ENCODE measurements at places on chromosomes 5 and 9. TPM values are rescaled to one million over a fixed set of nuclear protein-coding genes. Genes with fewer than 3 reads are reported as not detected.

DNA sequence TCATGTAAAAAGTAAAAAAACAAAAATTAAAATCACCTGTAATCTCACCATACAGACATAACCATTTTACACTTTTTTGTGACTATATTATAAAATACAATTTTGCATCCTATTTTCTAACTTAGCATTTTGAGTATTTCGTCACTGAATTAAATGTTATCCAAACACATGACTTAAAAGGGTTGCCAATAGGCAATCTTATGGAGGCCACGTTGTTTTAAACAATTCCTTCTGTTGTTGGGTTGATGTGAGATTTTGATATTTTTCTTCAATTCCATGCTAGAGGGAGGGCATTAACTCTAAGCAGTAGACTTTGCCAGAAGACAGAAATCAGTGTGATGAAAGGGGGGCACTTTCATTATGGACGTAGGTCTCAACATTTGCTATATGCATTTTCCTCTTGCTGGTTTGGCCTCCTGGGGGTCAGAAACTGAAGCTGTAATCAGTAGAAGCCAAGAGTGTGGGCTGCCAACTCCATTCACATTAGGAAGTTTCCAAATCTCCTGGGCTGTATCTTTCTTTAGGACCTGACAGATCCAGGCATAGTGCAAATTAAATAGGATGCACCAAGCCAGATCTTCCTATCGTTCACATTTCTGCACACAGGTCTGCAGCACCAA is 614.2 kb upstream of the CLINT1 start:
- no peak for DNase-seq

GRCh38 chr5:72498284-72498683 is 8.9 kb downstream of the ZNF366 start:
- no peak for DNase-seq

DNA sequence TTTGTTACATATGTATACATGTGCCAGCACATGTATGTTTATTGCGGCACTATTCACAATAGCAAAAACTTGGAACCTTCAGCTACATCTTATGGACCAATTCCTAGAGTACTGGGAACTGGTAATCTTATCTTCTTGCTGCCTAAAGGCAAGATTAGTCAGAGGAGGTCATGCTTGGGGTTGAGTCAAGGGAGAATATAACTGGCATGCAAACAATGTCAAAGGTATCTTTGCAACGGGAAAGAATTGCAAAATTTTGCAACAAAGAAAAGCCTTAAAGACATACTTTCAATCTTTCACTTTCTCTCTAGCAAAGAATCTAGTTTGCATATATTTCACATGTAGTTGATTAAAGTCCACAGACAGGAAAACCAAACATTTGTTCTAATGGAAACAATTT is 145.2 kb downstream of the EDIL3 start:
- no peak for DNase-seq

DNA sequence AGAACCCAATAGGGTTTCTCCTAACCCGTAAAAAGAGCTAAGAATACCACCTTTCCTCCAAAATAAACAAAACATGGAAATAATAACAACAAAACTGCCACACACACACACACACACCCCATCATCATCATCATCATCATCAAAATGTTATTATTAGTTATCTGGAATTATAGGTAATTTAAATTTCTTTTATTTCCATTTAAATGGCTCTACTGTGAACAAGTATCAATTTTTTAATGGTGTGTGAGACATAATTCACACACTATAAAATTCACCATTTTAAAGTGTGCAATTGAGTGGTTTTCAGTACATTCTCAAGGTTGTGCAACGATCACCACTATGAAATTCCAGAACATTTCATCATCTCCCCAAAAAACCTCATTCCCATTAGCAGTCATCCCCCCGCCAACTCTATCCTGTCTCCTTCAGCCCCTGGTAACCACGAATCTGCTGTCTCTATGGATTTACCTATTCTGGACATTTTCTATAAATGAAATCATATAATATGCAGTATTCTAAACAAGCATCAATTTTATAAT is 172.7 kb downstream of the ROR2 start:
- DNase-seq, result no peak

GRCh38 chr5:73096239-73096575 is 24.2 kb upstream of the TMEM171 start:
- no peak for DNase-seq

DNA sequence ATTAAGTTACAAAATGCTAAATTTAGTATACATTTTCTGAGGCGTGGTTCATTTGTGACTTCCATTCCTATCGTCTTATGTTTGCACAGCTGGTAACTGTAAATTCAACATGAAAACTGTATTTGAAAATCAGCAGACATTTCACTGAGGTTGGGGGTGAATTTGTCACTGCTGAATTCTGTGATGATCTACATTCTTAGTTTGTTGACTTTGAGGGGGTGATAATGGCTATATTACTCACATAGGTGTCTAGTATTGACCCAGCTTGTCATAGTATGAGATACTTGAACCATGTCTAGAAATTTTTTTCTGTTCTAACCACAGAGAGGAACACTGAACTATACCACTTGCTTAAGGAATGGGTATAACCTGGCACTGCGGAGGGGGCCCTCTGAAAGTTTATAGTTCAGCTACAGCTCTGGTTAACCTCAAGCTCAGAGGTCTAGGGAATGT is 313.3 kb downstream of the PIK3R1 start:
- no peak for DNase-seq

GRCh38 chr9:137222190-137223077 is at the start of gene RNF208:
RNF208 (minus strand) TSS chr9:137222240; CDS start chr9:137221212, 1,028 bp downstream.
- DNase-seq, result no peak

DNA sequence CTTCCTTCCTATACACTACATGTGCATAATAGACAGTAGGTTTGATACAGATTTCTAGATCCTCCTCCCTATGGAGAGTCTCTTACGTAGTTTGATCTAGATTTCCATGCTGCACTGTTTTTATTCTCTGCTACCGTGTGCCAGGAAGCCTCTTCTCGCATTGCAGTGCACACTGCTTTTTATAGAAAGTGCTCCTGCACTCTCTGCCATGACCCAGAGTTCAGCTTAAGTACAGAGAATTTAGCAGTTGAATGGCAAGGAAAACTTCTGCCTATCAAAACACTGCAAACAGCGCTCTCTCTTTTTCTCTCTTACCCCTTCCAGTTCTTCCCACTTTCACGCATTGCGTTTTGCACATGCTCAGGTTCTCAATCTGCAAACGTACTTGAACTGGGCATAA is 187.4 kb downstream of the ARHGAP26 start:
- DNase-seq, result no peak

- DNase-seq, result peak; percentile 13
These were observed 97.8 kb upstream of the HAND1 start for GRCh38 chr5:154575546-154576428.

Gene COMMD10
- total RNA-seq, result 39.8 TPM

Gene RNF208
- total RNA-seq, result 14.2 TPM

Gene CRB2
- total RNA-seq, result not detected

Gene MCIDAS
- 4.4 TPM for total RNA-seq

Gene CD72
- total RNA-seq, result 0.38 TPM
